Memory B cell (primary cell): ENCODE measurements at places on chromosomes 5 and 9.

DNA sequence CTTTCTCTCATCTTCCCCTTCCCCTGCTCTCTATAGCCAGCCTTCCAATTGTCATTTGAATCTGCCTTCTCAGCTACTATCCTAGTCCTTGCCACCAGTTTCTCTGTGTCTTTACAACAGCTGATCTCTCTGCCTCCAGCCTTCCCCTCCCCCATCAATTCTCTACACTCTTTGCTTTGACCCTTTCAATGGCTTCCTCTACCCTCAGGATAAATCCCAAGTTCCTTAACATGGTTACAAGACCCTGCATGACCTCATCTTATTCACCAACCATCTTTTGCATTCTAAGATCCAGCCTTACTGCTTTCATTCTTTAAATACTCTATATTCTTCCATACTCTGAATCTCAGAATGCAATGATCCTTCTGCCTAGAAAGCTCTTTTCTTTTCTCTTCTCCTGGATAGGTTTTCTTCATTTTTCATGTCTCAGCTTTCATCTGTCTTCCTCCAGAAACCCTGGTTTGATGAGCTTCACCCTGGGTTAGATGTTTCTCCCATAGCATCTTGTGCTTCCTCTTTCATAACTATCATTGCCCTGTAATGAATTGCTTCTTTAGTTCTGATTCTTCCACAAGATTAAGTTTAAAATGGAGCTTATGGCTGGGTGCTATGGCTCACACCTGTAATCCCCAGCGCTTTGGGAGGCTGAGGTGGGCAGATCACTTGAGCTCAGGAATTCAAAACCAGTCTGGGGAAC, 58.6 kb upstream of the ZSWIM6 start:
- no peak for DNase-seq

DNA sequence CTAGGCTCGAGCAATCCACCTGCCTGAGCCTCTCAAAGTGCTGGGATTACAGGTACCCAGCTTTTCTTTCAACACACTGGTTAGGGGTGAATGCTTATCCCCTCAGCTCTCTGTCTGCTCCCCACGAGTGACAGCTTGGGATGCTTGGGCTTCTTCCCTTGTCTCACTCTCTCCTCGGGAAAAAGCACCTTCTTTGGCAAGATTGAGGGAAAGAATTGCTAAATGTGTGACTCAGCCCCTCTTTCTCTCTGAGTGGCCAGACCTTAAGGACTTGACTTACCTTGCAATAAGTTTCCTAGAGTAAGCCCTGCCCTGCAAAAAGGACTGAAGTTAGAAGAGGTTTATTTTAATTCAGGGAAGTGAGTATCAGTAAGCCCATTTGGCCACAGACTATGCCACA, 68.1 kb upstream of the ERBIN start:
- DNase-seq = no peak

DNA sequence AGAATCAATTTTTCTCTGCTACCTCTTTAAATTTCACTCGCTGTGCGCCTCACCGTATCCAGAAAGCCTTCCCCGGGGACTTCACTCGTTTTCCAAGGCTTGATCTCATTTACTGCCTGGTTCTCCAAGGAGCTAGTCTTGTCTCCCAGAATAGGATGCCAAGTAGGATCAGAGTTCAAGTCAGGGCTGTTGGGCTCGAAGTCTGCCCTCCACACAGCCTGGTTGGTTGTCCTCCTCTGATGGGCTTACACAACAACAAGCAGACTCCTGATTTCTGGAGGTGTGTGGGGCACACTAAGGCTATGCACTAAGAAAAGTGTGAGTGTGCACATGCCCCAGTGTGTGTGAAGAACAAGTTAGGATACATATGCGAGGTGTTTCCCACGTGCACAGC, 14.0 kb upstream of the TNIP1 start:
- no peak for DNase-seq

DNA sequence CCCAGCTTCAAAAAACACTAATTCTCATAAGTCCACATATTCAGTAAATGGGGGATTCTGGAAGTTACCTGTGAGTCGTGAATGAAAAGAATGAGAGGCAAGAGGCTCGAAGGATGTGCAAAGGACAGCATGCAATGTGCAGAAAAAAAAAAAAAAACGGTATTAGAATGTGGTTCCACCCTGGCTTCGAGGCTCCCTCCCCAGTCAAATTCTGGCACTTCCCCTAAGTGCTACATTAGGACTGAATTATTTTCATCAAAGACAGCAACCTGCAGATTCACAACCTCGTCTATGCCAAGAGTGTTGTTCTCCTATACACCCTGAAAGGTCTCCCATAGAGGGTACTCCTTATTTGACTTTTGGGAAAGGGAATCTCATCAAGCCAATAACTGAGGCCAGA, 16.5 kb downstream of the CAPSL start:
- no peak for DNase-seq

DNA sequence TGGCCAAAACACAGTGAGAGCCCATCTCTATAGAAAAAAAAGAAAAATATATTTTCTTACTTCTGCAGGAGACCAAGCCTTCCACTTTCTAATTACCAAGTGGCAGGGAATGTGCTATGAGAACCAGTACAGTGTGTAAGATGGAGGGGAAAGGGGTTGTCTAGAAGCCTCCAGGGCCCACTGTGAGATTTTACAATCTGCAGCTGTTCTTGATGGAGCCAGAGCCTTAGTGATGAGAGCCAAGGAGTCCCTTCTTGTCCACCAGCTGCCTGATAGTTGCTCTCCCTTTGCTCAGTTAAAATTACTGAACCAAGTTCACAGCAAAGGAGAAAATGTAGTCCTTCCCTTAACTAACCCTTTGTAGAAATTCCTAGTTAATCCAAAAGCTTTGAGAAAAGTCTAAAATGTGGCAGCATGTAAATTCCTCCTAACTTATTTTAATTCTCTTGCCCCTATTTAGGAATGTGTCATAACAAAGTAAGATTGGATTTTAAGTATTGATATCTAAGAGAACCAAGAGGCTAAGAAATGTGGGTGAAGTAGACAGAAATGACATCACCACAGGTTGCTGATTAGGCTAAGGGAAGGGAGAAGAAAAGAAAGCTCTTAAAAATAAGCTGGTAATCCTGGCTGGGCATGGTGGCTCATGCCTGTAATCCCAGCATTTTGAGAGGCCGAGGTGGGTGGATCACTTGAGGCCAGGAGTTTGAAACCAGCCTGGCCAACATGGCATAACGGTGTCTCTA, 19.3 kb downstream of the SRP19 start:
- DNase-seq = no peak

GRCh38 chr5:36178524-36178890, 26.6 kb downstream of the SKP2 start:
- DNase-seq = no peak

GRCh38 chr9:88773627-88774244, 217.5 kb upstream of the S1PR3 start:
- no peak for DNase-seq

- no peak for DNase-seq
Observed at GRCh38 chr5:144328494-144328893, 157.8 kb downstream of the KCTD16 start.

GRCh38 chr5:53479045-53479589, 1.3 kb upstream of the FST start:
- no peak for DNase-seq

- DNase-seq = no peak
Observed at GRCh38 chr5:170571281-170571731, 67.5 kb downstream of the KCNIP1 start.

DNA sequence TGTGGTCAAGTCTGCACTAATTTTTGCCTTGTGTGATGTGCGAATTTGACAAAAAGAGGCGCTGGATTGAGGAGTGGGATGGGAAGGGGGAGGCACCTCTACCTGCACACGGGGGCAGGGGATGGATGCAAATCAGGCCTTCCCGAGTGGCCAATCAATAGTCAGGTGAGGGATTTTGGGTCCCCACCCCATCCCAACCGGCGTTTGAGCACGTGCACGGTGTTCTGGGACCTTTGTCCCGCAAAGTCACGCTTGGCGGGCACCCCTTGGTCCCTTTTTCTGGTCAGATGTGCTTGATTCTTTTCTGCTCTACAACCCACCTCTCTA, 685 bp upstream of the ADAMTS19 start:
- DNase-seq = no peak

DNA sequence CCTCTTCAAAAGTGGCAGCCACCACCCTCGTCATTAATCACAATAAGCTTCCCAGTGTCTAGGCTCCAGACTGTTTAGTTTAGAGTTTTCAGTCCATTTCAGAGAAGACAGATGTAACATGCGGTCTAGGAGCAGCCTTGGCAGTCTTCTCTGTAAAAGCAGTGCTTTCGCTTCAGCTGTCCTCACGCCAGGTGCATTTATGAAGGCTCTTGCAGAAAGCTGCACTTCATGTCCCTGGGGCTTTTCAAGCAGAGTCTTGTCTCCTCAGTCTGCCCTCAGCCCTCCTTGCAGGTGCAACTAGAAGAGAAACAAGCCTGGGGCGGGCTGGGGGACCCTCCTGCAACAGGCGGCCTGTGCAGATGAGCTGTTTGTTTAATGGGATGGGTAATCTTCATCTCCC, 281.9 kb downstream of the DRD1 start:
- no peak for DNase-seq

DNA sequence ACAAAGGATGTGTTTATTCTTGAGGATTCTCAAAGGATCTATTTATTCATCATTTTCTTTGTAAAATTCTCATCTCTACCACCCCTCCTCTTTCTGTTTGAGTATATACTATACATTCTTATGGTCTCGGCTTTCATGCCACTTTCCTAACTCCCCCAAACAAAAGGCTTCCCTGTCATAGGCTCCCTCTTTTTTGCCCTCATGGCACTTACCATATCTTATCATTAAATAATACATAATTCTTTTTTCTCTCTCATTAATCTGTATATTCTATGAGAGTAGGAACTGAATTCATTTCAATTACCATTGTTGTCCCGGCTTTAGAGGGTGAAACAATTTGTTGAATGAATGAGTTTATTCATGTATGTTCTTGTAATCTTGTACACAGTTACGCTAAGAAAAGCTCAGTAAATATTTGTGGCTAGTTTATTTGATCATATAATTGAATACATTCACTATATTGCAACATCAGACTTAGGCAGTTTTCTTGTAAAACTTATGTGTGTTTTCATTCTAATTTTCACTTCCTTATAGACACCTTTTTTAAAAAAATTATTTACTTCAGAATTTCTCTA, 254.6 kb downstream of the EDIL3 start:
- no peak for DNase-seq

- no peak for DNase-seq
Observed at GRCh38 chr9:8232726-8233125, 433.1 kb upstream of the DMAC1 start.

DNA sequence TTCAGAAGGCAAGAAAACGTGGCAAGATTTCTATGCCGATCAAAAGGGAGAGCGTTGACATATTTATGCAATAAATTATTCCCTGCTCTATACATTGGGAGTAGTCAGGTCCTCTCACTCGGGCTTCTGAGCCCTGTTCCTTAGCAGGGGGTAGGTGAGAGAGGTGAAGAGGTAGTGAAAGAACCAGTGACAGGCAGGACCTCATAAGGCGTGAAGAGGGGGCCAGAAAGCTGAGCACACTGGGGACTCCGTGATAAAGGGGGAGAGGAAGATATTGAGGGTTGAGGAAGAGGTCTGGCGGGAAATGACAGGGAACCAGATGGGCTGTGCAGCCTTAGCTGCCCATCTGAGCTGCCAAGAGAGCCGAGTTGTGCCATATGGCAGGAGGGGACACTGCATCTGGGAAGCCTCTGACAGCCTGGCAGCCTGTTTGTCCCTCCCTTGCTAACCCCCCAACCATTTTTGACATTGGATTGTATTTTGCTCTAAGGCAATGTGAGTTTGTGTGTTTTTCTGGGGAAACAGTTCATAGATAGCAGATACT, 782 bp upstream of the CDC20B start:
- peak; percentile 22 for DNase-seq

- DNase-seq = no peak
Observed at GRCh38 chr5:166338801-166339200, 1952.6 kb upstream of the WWC1 start.

GRCh38 chr5:83972236-83972635, 251.6 kb upstream of the HAPLN1 start:
- DNase-seq = no peak

DNA sequence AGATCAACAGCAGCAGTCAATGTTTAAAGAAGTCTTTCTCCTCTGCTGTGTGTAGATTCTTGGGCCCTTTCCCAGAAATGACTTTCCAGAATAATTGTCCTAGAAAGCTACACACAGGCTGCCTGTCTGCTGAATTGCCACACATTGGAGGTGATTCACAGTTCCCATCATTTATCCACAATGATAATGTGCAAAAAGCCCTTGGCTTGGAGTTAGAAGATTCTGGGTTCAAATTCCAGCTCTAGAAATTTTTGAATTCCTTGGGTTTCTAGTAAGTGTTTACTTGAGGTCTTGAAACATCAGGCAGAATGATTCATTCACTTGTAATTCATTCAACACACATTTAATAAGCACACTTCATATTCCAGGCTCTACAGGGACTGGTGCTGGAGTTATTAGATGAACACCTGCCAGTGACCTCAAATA, 28.6 kb upstream of the EPB41L4B start:
- DNase-seq = no peak

GRCh38 chr5:132764671-132765238, 12.3 kb downstream of the SEPTIN8 start:
- no peak for DNase-seq

GRCh38 chr5:75072061-75072460, 19.7 kb upstream of the GCNT4 start:
- no peak for DNase-seq

GRCh38 chr5:2335125-2335732, 416.2 kb downstream of the IRX2 start:
- no peak for DNase-seq

DNA sequence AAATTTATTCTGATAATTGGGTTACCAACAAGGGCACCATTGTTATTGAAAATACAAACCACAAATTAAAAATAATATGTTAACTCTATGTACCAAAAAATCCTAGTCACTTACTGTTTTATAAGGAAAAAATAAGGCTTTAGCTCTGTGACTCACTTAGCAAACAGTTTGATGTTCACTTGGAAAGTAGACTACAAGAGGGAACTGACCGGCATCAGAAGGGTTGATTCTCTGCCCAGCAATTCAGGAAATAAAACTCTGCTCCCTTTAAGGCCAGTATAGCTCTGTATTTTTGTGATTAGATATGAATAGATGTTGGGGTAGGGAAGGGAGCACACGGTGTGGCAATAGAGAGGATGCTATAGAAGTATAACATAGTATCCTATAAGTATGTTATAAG, 671.3 kb downstream of the LRRC70 start:
- no peak for DNase-seq

- DNase-seq = no peak
Observed at GRCh38 chr5:107705402-107706014, 34.8 kb upstream of the EFNA5 start.

- no peak for DNase-seq
Observed at GRCh38 chr9:96777426-96777864, 442 bp downstream of the ZNF510 start.
